ENCODE measurements at places on chromosomes 6 and 20.

DNA sequence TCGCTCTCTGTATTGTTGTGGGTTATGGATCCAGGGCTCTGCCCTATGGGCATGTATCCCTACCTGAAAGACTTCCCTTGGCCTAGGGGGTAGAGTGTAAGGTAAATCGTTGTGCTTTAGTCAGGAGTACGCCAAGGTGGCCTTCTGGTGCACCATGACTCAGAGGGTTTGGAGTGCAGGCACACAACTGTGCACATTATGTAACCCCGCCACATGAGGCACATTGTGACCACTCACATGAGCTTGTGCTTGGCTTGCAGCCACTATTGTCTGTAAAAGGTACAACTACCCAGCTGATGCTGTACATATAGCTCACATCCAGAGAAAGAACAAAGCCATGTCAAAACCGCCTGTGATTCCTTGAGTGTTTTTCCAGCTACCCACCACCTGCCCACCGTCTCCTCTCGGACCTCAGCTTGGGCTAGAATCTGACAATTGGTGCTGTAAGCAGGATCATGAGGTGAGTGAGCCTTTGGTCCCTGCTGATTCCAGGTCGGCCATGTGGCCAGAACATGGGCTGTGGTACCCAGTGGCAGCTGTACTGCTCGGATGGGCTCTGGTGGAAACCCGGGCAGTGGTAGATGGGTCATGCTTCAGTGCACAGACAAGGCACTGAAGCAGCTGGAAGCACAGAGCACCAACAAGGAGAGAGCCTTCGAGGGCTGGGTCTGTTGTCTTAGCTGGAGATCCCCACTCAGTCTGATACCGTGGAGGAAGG lies 33.8 kb downstream of the HDDC2 start:
- DNase-seq = no peak

GRCh38 chr6:144232176-144232831 lies 52.8 kb upstream of the UTRN start:
- DNase-seq = no peak

GRCh38 chr20:20568604-20569205 lies 143.7 kb downstream of the RALGAPA2 start:
- DNase-seq = no peak

GRCh38 chr6:143838395-143838794 lies 4.7 kb upstream of the LTV1 start:
- no peak for DNase-seq

GRCh38 chr6:149906405-149906804 lies 8.5 kb upstream of the RAET1E start:
- no peak for DNase-seq

GRCh38 chr6:7235712-7236305 lies 77.2 kb downstream of the SSR1 start:
- DNase-seq = no peak

DNA sequence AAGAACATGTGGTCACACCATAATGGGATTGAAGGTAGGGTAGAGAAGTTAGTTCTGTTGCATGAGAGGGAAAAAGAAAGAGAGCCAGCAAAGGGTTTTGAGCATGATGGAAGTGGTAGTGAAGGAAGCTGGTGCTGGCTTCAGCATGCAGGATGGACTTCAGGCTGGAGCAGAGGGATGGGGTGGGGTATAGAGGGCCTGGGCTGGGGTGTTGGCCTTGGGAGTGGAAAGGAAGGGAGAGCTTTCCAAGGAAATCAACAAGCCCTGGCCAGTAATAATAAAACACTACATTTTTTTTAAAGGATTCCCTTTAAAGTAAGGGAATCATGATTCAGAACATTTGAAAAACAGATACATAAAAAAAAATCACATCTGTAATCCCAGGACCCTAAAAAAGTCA lies 61.2 kb downstream of the LAMA4 start:
- DNase-seq = no peak

- no peak for DNase-seq
These were observed 141.1 kb downstream of the SYNDIG1 start for GRCh38 chr20:24610341-24611115.

GRCh38 chr20:3712279-3712873 lies at the start of gene SIGLEC1:
Gene SIGLEC1 (minus strand): TSS chr20:3712600. CDS start chr20:3707128, 5,472 bp downstream.
- DNase-seq = no peak

- no peak for DNase-seq
These were observed 550 bp upstream of the HSPA12B start for GRCh38 chr20:3731944-3732326.

- no peak for DNase-seq
These were observed 40.6 kb downstream of the DTD1 start for GRCh38 chr20:18628330-18628920.

DNA sequence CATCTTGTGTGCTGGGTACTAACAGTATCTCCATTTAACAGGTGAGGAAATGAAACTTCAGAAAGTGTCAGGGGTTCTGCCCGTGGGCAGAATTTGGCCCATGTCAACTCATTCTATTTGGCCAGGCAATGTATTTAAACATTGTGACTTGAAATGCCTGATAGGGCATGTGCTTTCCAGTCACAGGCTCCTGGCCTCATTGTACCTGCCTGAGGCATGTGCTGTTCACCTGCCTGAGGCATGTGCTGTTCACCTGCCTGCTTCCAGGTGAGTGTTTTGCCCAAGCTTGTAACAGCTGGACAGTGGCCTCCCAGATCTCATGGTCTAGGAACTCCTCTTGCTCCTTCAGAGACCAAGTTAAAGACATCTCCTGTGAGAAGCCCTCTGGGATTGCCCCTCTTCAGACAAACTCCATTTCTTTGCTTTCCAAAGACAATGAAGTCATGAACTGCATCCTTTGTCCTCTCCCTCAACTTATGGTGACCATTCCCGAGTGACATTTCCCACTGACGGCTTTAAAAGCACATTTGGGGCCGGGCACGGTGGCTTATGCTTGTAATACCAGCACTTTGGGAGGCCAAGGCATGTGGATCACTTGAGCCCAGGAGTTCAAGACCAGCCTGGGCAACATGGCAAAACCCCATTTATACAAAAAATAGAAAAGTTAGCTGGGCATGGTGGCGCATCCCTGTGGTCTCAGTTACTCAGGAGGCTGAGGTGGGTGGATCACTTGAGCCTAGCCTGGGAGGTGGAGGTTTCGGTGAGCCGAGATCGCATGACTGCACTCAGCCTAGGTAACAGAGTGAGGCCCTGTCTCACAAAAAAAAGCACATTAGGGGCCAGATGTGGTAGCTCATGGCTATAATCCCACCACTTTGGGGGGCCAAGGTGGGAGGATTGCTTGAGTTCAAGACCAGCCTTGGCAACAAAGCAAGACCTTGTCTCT lies 48.7 kb downstream of the BCAS4 start:
- DNase-seq = no peak

- DNase-seq = no peak
These were observed 406 bp upstream of the TRIM26 start for GRCh38 chr6:30213667-30213956.

Data from stimulated activated CD8-positive, alpha-beta memory T cell treated with anti-CD3 and anti-CD28 coated beads, Interleukin-15, amount 100 ng/mL, for 4 hours (primary cell).